ENCODE measurements at places on chromosomes 11 and 22.

- no peak for DNase-seq
Observed at GRCh38 chr22:38109371-38110001, 998 bp downstream of the BAIAP2L2 start.

- DNase-seq: no peak
Observed at GRCh38 chr11:134580610-134580975, 168.6 kb upstream of the B3GAT1 start.

- DNase-seq: no peak
Observed at GRCh38 chr22:39369586-39369985, 19.8 kb downstream of the SYNGR1 start.

GRCh38 chr11:130145975-130146776 lies 13.4 kb upstream of the ST14 start:
- DNase-seq: peak; percentile 66

GRCh38 chr11:35118906-35119305 lies 20.1 kb upstream of the CD44 start:
- DNase-seq: no peak

DNA sequence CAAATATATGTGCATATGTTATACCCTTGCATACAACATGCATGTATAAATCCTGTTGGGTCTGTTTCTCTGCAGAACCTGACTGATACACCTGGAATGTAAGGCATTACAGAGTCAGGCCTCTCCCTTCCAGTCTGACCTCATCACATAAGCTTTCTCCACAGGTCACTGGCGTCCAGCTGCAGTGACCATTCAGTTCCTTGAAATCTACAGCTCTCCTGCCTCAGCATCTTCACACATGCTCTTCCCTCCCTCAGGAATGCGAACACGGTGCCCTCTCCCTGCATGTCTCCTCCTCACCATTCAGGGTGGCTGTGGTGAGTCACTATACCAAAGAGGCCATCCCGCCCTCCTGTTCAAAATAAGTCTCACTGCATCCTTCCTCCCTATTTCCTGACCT lies 657.8 kb upstream of the B3GAT1 start:
- DNase-seq: no peak

DNA sequence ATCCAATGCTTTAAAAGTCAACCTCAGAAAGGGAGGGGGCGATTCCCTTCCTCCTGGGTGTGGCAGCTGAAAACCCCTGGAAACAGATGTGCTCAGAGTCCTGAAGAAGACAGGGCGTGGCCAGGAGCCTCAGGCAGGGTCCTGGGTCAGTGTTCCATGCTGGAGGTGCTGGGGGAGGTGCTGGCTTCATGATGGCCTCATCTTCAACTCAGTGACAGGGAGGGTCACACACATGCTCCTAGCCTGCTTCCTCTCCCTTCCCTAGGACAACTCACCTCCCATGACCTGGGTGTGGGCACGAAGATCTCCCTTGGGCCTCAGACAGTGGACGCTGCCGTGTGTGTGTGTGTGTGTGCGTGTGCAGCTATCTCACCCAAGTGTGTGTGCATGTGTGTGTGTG lies 245.6 kb upstream of the B3GAT1 start:
- no peak for DNase-seq

GRCh38 chr11:30635401-30635989 lies 49.3 kb upstream of the MPPED2 start:
- DNase-seq: no peak

- DNase-seq: no peak
Observed at GRCh38 chr22:42939451-42939881, 75.5 kb downstream of the PACSIN2 start.

DNA sequence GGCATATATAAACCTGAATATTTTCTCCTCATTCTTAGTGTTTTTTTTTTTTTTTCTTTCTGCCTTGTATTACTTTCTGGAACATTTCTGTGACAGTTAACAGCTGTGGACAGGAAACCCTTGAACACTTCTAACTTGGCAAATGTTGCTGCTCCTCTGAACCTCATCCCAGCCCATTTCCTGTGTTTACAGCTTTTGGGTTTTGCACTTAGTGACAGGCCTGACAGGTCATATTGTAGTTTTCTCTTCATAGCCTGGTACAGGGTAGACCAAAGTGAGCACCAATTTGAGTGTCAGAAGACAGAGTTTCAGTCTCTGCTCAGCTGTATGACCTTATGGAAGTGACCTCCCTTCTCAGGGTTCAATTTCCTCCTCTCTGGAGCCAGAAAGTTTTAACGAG lies 91.6 kb downstream of the STIM1 start:
- DNase-seq: peak; percentile 48

DNA sequence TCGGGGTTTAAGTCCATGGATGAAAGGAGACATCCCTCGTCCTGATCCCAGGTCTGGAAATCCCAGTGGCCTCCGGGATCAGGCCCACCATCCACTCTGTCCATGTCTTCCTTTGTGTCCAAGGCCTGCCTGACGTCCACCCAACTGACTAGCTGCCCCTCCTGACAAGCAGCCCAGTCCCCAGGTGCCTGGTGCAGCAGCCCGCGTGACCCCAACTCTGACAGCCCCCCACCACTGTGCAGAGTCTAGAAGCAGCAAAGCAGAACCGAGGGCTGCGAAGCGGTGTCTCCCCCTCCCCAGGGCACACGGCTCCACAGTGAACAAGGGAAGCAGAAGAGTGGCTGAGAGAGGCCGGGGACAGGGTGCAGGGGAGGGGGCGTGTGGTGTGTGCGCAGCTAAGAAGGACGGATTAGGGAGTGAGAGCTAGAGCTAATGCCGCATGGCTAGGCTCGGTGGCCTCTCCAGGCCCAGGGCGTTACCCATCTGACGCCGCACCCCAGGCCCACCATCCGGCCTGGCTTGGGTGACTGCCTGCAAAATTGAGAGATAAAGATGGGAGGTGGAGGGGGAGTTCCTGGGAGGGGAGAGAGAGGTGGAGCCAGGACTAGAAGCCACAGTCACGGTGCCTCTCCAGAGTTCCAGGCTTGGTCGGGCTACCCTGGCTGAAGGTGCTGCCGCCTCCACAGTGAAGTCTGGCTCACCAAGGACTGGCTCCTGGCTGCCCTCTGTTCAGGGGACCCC lies 16.6 kb upstream of the BAIAP2L2 start:
- DNase-seq: no peak

GRCh38 chr22:29670626-29671025 lies 49.2 kb upstream of the CABP7 start:
- DNase-seq: no peak

DNA sequence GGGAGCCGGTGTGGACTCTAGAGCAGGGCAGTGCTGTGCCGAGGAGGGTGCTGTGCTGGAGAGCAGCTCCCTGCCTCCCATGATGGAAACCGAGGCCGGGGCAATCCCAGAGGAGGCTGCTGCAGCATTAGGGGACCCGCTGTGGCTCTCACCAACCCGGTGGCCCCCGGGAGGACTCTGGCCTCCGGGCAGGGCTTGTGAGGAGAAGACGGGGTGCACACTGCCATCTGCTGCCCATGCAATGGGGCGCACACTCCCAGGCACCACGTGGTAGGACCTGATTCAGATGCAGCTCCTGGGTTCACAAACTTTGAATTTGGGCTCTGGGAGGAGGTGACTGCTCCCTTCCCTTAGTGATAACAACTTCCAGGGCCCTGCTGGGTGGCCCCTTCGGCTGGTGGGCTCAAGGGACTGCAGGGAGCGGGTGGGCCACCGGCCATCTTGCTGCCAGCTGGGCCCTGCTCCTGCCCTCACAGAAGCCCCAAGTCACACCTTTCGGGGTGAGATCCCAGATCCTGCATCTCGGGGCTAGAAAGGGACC lies 93.8 kb upstream of the FGF3 start:
- no peak for DNase-seq

DNA sequence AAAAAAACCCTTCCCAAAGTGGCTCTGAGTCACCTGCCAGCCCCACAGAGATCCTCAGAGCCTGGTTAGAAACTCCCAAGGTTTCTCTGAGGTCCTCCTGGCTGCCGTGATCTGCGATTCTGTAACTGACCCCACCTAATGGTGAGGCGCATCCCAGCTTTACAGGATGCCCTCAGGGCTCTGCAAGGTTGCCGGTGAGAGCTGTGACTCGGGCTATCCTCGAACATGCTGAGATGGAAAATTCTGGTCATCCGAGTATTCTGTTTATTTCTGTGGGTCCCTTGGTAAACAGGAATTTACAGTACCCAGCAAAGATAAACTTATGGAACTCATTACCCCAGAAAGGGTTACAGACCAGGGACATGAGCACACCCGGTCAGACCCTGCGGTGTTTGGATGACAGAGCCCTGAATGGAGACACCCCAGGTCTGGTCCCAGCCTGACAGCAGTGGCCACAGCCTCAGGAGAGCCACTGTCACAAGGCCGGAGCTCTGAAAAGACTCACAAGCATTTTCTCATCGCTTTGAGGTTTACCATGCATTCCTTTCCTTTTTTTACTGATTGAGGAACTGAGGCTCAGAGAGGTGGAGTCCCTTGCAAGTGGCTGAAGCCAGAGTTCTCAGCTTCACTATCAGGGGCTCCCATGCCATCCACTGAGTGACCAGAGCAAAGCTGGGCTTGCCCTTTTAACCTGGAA lies 22.2 kb downstream of the LIF start:
- DNase-seq: no peak

DNA sequence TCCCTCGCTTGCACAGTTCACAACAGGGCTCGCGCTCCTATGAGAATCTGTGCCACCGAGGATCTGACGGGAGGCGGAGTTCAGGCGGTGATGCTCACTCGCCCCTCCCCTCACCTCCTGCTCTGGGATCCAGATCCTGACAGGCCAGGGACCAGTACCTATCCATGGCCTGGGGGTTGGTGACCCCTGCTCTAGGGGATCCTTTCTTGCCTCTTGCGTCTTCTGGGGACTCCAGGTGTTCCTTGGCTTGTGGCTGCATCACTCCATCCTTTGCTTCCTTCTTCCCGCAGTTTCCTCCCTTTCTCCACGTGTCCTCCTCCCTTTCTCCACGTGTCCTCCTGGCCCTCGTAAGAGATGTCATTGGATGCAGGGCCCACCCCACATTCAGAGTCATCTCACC lies 30.6 kb upstream of the KRTAP5-7 start:
- DNase-seq: no peak

- no peak for DNase-seq
Observed at GRCh38 chr11:74559934-74560309, 32.5 kb upstream of the POLD3 start.

DNA sequence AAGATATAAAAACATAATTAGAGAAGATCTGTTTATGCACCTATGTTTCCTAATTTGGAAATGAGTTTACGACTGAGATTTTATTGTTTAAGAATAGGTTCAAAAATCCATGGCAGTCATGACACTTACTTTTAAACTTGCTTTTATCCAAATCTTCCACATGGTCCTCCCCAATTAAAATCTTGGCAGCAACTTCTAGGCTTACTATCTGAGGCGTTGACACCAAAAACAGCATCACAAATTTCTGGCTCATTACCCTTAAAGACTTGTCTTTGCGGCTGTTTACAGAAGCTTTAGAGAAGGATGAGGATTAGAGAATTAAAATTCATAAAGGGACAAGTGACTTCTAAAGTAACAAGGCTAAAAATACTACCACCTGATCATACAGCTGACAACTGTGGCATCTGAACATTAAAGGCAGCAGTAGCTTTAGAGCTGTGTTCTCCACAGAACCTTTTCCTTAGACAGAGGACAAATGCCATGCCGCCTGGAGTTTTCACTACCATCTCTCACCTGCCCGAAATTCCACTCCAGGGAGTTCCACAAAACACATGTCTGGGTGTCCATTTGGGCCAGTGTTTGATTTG lies 6.4 kb downstream of the E2F8 start:
- DNase-seq: no peak

GRCh38 chr22:24156141-24156912 lies 25.0 kb upstream of the SUSD2 start:
- DNase-seq: no peak

GRCh38 chr11:44839458-44840084 lies 111.1 kb downstream of the TP53I11 start:
- DNase-seq: no peak

DNA sequence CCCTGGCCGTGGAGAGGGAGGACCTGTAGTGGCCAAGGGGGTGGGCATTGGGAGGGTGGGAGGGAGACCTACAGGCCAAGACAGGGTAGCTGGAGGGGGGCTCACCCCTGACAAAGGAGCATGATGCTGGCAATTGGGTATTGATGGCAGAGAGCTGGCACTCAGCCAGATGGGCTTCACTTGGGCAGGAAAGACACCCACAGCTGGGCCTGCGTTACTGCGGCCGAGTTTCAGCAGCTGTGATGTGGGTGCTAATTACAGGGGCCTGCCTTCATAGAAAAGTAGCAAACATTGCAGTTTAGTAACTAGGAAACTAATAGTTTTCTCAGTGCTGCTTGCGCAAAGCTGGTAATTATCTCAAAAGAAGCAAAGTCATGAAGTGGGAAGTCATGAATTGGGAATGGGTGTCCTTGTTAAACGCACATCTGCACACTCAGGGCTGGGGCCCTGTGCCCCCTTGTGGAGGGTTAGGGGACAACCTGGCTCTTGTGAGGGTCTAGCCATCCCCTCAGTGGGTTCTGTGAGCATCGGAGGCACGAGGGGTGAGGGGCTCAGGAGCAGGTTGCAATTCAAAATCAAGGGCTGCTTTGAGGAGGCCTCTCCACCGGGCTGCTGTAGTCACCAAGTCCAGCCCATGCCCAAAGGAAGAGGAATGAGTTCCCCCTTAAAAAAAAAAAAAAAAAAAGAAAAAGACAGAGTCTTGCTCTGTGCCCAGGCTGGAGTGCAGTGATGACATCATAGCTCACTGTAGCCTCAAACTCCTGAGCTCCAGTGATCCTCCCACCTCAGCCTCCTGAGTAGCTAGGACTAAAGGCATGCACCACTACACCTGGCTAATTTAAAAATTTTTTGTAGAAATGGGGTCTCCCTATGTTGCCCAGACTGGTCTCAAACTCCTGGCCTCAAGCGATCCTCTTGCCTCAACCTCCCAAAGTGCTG lies 24.4 kb upstream of the TXNRD2 start:
- no peak for DNase-seq

DNA sequence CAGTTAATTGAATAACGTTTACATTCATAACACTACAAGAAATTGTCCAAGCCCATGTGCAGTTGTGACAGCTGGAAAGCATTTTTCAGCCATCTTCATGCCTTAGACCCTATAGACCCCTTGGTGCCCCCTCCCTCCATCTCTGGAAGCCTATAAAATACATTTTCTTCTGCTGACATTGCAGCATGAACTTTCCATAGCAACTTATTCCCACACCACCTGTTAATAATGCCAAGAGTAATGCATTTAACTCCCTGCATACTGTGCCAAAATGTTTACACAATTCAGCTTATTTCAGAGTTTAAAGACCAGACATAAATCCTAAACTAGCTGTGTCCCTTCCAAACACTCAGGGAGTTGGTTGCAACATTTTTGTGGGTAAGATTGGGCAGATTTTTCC lies 143.0 kb upstream of the ARHGAP20 start:
- no peak for DNase-seq

GRCh38 chr22:39669432-39669831 lies 98.9 kb downstream of the CACNA1I start:
- DNase-seq: no peak

DNA sequence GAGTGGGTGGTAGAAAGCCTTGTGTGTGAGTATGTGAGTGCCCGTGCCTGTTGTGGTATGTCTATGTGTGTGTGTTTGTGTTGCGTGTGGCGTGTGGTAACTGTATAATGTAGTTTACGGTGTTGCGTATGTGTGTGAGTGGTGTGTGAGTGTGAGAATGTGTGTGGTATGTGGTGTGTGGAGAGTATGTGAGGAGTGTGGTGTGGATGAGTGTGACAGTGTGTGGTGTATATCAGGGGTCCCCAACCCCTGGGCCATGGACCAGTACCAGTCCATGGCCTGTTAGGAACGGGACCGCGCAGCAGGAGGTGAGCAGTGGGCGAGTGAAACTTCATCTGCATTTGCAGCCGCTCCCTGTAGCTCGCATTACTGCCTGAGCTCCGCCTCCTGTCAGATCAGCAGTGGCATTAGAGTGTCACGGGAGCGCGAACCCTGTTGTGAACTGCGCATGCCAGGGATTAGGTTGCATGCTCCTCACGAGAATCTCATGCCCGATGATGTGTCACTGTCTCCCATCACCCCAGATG lies 5.7 kb downstream of the UPK3A start:
- DNase-seq: peak; percentile 71
